ENCODE measurements at places on chromosomes 13 and 19.

DNA sequence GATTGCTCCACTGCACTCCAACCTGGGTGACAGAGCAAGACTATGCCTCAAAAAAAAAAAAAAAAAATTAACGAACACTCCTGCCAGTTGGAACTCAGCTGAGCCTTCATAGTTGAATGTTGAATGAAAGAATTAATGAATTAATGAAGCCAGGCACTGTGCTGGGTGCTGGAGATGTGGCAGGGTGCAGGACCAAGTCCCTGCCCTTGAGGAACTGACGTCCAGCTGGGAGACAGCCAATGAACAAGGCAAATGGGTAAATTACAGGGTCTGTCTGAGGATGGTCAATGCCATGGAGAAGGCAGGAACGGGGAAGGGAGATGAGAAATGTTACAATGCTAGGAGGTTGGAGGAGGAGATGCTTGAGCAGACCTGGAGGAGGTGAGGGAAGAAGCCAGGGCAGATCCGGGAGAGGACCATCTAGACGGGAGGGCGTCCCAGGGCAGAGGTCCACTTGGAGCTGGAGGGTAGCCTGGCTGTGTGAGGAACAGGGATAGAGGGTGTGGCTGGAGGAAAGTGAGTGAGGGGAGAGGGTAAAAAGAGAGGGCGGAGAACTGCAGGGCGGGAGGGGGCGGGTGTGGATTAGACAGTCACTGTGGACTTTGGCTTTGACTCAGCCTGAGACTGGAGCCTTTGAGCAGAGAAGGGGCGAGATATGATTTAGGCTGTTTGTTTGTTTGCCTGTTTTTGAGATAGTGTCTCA is 16.8 kb upstream of the IGSF23 start:
- no peak for DNase-seq

- no peak for DNase-seq
Observed at GRCh38 chr19:54435551-54436016, 13.4 kb upstream of the LENG8 start.

DNA sequence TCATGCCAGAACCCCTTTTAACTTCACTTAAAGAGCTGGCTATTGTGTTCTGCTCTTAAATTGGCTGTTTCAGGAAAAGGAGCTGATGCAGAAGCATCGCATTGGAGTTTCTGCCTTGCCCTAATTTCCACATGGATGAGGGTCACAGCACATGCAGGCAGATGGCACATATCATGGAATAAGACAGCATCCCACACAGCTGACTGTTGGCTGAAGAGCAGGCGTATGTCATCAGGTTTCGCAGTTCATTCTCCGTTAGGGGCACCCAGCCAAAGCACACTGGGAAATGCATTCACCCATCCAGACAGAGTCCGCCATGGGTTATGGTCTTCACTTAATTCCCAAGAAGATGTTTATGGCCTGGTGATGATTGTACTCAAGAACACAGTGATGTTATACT is 572.5 kb downstream of the LIG4 start:
- no peak for DNase-seq

GRCh38 chr13:24035411-24035810 is 125.1 kb upstream of the SPATA13 start:
- DNase-seq: no peak

DNA sequence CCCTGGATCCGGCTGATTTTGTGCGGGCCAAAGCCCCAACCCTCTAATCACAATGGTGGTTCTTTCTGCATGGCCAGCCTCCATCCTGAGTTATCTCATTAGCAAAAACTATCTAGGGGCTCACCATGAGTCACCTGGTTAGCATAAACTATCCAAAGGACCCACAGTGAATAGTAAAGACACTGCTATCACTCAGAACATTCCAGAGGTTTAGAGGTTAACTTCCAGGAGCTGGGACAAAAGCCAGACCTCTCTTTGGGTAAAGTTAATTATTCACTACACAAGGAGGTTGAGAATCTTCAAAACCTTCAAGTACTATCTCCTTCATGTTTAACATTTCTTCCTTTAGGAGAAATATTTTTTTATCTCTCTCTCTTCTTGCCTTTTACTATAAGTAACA is 18.8 kb upstream of the PPP5C start:
- DNase-seq: no peak

- DNase-seq: no peak
Observed at GRCh38 chr19:6246174-6247006, 33.4 kb downstream of the MLLT1 start.
